ENCODE measurements at places on chromosomes 13 and 19.

GRCh38 chr19:49098795-49099194, 13.5 kb downstream of the SNRNP70 start:
- no peak for DNase-seq

- peak; percentile 95 for DNase-seq
These were observed 7.7 kb downstream of the KDM4B start for GRCh38 chr19:4976401-4977298.

DNA sequence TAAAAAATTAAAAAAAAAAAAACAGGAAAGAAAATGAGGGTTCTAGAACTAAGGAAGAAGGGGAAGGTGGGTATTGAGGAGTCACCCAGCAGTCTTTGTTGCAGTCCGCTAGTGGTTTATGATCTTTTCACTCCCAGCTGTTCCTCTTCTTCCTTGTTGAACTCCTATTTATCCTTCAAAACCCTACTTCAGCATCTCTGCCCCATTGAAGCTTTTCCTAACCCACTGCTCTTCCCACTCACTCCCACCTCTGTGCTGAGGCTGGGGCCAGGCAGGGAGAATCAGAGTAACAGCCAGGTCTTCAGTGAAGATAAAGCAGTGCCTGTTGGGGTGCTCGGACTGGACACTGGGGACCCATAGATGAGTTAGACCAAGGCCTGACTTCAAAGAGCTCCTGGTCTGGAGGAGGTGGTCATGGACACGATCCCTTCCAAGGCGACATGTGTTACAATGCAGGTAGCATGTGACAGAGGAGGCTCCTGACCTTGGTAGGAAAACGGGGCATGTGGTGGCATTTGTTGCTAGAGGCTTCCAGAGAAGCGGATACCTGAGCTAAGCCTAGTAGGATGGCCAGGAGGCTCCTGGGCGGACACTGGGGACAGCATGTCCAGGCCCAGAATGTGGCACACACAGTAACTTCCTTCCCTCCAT, 11.4 kb downstream of the RUVBL2 start:
- DNase-seq = no peak

DNA sequence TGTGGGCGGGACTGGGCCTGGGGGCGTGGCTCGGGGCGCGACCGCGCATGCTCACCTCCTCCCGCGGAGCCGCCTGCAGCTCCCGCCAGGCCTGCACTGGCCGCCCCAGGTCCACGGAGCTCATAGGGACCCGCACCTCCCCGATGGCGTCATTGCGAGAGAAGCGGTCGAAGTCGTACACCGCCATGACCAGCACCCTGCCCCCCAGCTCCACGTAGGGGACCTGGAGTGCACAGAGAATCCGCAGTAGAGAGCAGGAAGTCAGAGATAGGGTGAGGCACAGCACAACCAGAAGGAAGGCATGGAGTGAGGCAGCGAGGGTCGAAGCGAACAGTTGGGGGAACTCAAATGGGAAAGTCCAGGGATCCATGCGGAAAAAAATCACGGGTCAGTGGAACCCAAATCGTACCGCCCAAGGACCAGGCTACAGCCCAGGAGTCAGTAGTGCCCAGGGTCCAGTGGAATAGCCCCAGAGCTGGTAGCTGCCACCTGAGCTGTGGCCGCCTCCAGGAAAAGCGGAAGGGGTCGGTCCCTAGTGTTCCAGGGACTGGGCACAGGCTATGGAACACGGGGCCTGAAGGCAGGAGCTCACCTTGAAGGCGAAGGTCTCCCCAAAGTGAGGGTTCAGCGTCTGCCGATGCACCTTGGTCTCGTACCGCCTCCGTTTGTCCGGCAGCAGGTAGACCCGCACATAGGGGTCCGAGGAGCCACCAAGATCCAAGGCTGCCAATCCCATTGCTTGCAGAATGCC, 4.8 kb downstream of the SYT5 start:
- no peak for DNase-seq

DNA sequence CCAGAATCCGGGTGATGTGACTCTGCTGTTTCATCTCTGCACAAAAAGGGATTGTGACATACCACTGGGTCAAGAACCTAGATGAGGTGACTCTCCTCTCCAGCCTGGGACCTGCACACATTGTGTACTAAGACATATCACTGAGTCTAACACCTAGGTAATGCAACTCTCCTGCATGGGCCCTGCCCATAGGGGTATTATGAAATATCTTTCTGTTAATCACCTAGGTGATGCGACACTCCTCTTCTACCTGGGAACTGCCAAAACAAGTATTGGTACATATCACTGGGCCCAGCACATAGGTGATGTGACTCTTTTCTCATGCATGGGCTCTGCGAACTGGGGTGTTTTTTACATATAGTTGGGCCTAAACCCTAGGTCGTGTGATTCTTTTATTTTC, 35.5 kb upstream of the ZNF254 start:
- DNase-seq = no peak

Data from adrenal gland (tissue), 19 donors.